ENCODE measurements at places on chromosomes 2 and 18.

- no peak for DNase-seq
These were observed 249.6 kb upstream of the ACVR2A start for GRCh38 chr2:147595200-147595599.

DNA sequence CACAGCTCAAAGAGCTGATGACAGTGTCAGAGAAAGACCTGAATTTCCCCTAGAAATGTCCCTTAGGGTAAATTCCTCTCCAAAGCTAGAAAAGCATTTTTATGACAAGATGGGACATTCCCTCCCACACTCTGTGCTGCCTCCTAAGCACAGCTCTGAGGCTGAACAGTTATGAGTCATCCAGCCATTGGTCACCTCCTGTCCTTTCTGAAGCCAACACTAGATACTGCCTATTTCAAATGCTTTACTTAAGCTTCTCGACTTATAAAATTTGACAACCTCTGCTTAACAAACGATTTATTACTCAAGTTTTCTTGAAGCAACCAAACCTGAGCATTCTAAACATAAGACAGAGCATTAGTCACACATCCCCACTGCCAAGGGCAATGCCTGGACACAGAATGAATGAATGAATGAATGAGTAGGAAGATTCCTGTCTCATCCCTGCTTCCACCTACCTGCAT, 35.4 kb downstream of the B4GALT6 start:
- DNase-seq = no peak

DNA sequence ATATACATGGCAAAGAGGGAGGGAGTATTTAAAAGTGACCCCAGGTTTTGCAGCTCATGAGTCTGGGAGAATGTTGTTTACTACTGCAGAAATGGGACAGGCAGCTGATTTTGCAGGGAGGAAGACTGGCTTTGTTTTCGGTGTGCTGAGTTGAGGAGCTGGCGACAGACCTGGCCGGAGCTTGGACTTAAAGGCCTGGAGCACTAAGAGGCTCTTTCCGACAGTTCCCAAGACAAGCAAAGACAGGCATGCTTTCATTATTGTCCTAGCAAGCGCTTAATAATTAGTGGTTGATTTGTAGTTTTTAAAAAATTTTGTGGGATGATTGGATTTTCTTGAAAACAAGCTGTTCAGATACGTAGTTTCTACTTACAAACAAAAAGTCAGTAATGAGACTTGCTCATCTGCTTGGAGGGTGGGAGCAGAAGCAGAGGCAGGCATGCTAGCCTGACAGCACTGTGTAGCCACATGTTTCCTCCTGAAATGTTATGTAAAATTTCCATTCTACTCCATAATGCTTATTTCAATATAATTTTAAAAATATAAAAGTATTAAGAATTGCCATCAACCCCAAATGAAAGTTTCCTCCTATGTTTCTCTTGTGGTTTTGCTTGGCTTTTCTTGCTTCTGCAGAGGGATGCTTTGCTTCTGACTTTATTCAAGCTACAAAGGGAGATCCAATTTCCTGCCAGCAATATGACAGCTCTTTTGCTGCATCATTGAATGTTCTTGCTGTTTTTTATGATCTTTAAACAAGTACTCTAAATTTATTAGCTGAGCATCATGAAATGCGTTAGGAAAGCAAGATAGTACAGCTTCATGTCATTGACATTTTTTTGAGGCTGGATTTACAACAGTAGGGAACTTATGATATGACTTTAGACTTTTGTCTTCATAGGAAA, 75.8 kb downstream of the PHLPP1 start:
- DNase-seq = no peak

DNA sequence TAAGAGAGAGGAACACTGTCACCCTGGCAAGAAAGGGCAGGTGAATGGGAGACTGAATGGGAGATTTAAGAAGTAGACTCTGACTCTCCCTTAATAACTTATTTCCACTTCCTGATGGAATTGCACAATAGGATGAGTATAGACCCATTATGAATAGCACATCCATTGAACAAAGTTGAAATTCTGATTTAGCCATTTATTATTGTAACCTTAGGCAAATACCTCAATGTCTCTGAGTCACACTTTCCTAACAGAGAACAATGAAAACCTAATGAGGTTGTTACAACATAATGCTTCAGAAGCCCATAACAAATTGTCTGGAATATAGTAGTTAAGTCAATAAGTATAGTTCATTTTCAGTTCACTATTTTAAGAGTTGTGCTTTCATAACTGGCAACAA, 78.9 kb downstream of the NRXN1 start:
- no peak for DNase-seq

All from erythroblast (primary cell).